CD4-positive, alpha-beta T cell treated with Interleukin-4 for 4 hours (primary cell): ENCODE measurements at places on chromosomes 3 and 15.
A peak's percentile ranks its signal among the peaks of the same experiment; 100 is the strongest.

DNA sequence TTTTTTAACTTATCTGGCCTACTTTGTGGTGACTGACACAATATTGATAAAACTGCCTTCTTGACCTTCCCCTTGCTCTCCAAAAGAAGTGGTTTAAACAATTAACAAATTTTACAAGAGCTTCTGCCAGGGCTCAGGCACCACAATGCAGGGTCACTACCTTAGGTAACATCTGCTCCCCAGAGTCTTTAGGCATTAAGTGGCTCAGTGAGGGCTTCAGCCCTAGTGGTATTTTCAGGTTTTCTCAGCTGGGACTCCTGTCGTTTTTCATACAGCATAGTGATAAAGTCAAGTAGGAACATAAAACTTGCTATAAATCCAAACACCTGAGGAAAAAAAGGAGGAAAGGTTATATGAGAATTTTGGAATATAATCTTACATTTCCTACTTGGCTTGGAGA, 18.9 kb downstream of the CMTM6 start:
- no peak for DNase-seq

DNA sequence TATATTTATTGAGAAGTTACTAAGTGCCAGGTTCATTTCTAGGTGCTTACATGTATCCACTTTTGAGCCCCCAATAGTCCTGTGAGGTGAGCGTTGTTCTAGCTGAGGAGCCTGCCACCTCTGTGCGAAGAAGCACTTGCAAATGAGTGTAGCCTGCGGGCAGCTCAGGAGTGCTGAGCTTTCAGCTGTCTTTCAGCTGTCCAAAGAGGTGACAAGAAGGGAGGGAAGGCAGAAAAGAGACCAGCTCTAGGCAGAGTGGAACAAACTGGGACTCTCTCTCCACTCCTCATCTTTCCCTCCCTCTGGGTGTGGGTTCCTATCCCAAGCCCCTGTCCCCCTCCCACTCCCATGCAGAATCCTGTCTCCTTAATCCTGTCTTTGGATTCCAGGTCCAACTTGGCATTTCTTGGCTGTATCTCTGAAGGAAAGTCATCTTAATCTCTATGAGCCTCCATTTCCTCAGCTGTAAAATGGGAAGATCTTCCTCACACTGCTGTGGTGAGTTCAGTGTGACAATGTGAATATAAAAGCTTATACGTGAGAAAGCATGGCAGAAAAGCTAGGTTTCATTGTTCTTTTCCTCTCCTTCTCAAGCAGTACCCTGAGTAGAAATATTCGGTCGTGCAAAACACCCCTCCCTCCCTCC, 6.7 kb upstream of the SRP14 start:
- no peak for DNase-seq

- no peak for DNase-seq
These were observed 36.3 kb downstream of the ASTE1 start for GRCh38 chr3:130990282-130990681.

GRCh38 chr15:49182128-49182527, 12.1 kb downstream of the GALK2 start:
- DNase-seq, result no peak

GRCh38 chr3:45241206-45241605, 15.1 kb upstream of the TMEM158 start:
- DNase-seq, result no peak

- DNase-seq, result no peak
These were observed 762.8 kb upstream of the NR2F2 start for GRCh38 chr15:95567686-95568085.

DNA sequence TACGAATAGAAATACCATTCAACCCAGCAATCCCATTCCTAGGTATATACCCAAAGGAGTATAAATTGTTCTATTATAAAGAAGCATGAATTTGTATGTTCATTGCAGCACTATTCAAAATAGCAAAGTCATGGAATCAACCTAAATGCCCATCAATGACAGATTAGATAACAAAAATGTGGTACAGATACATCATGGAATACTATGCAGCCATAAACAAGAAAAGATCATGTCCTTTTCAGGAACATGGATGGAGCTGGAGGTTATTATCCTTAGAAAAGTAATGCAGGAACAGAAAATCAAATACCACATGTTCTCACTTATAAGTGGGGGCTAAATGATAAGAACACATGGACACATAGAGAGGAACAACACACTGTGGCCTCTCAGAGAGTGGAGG, 571.9 kb downstream of the RBMS3 start:
- DNase-seq, result no peak

DNA sequence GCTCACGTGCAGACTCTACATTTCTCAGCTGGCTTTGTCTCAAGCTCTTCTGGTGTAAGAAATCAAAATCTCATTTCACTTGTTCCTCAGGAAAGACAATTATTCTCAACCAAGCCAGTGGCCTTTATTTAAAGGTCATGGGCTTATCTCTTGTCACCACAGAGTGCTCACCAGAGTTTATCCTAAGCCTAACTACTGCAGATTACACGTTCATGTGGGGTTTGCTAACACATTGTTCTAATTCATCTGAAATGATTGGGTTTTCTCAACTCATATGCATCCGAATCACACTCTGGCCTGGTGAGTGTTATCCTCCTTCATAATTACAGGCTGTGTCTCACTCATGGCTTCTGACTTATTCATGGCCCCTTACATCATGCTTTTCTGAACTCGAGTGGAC, 83.3 kb upstream of the TSC22D2 start:
- DNase-seq, result no peak

DNA sequence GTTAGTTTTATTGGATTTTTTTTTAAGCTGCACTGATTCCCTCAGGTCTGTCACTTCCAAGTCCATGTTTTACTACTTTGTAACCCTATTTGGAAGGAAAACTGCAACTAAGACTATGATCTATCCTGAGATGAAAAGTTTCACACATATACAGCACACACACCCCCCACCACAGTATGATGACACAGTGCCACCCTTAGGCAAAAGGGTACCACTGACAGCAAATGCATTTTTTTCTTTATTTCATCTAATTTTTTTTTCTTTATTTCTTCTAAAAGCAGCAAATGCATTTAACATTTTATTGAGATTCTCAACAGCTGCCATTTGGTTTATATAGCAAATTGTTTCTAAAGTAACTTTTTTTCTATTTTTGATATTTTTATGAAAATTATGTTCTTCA, 21.2 kb downstream of the NGRN start:
- DNase-seq, result peak; percentile 54

- DNase-seq, result no peak
These were observed 396.6 kb downstream of the SOX2 start for GRCh38 chr3:182108371-182108770.

- no peak for DNase-seq
These were observed 61.9 kb downstream of the EIF3J start for GRCh38 chr15:44598892-44599291.

DNA sequence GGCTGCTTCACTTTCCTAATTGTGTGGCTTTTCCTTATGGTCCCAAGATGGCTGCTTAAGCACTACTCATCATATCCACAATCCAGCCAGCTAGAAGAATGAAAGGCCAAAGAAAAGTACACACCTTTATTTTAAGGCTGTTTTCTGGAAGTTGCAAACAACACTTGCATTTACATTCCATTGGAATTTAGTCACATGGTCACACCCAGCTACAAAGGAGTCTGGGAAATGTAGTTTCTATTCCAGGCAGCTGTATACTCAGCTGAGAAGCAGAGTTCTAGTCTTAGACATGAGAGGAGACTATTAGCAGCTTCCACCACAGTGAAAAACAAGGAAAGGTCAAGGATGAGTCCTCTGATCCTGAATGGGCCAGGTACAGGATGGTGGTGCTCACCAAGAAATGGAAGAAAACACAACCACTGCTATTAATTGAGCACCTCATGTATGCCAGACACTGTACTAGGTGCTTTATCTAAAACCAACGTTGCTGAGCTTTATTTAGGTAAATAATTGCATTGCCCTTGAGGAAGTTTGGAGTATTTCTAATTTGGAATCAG, 28.0 kb upstream of the ATG7 start:
- DNase-seq, result no peak

GRCh38 chr3:157718800-157719199, 215.6 kb upstream of the VEPH1 start:
- DNase-seq, result no peak

DNA sequence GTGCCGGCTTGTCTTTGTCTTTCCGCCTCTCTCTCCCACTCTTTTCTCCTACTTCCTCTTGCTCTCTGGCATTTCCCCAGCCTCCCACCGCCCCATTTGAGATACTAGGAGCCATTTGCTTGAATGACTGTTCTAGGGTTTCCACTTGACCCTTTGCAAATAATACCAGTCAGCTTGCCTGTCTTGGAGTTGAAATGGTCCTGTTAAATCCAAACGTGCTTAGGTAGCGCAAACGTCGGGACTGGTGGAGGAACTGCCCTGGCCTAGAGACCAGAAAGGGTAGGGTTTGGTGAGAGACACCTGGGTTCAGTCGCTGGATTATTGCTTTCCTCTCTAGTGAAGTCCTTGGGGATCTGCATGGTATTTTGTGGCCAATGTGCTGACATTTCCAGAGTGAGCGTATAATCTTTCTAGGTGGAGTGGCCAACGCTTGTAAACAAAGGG, 10.6 kb downstream of the ZIC1 start:
- DNase-seq, result no peak

GRCh38 chr3:185215873-185216606, 37.8 kb downstream of the EHHADH start:
- DNase-seq, result no peak
